ENCODE measurements at places on chromosomes 3 and 15. TPM values are rescaled to one million over a fixed set of nuclear protein-coding genes. Genes with fewer than 3 reads are reported as not detected.

Gene HESX1
- total RNA-seq: 0.49 TPM

Gene HHATL
- total RNA-seq: not detected

Gene CCR9
- 2.1 TPM for total RNA-seq

Gene AGTR1
- total RNA-seq: not detected

Gene IQCH
- 0.43 TPM for total RNA-seq

Gene CLASP2
- total RNA-seq: 60.5 TPM

Gene MLH1
- total RNA-seq: 24.7 TPM

Gene SEMA3F
- total RNA-seq: not detected
